Inflammatory macrophage treated with lipopolysaccharide for 4 hours (primary cell): ENCODE measurements at places on chromosomes 2 and 18.
A peak's percentile ranks its signal among the peaks of the same experiment; 100 is the strongest.

DNA sequence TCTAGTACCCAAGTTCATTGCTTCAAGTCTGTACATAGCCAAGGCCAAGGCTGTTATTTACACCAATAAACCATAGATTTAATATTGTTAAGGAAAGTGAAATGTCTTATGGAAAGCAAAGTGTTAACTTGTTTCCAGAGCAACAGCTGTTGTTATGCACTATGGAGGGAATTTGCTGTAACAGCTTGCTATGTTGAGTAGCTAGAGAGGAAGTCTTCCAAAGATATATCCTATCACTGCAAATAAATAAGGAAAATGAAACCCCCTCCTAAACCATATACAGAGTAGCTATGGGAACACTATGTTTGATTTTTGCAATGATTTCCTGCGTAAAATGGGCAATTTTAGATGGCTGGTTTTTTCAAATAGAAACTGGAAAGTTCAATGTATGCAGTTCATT lies 21.1 kb downstream of the TMEM182 start:
- DNase-seq = no peak

DNA sequence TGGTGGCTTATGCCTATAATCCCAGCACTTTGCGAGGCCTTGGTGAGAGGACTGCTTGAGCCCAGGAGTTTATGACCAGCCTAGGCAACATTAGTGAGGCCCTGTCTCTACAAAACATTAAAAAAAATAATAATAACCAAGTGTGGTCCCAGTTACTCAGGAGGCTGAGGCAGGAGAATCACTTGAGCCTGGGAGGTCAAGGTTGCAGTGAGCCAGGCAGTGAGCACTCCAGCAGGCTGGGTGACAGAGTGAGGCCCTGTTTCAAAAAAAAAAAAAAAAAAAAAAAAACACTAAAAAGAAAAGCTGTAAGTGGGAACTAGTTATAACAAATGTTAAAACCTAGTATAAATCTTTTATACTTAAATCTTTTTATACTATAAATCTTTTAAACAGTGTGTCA lies 146.2 kb upstream of the ITGA4 start:
- DNase-seq = no peak

GRCh38 chr18:46346213-46346612 lies 242.0 kb downstream of the HAUS1 start:
- no peak for DNase-seq

DNA sequence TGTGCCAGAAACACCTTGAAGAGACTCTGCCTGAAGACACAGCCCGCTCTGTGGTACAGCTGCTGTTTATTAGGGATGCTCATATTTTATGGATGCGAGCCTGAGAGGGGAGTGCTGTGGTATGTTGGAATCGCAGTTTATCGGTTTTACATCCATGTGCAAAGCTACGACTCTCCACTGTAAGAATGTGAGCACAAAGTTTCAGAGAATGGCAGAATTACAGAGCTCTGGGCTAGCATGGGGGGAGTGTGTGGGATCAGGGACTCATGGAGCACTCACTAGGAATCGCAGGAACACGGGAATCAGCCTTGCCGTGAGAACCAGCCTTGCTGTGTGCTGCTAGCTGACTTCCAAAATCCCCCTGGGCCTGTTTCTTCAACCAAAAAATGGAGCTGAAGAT lies 199.9 kb downstream of the RNF144A start:
- no peak for DNase-seq

GRCh38 chr2:64979744-64980143 lies 9.5 kb upstream of the SLC1A4 start:
- DNase-seq = no peak

- DNase-seq = no peak
Measured at GRCh38 chr2:217055624-217056023, 195.8 kb upstream of the TNP1 start.

- no peak for DNase-seq
Measured at GRCh38 chr2:26876260-26876659, 28.3 kb downstream of the DPYSL5 start.

GRCh38 chr2:105760191-105760590 lies 15.5 kb downstream of the NCK2 start:
- no peak for DNase-seq

- no peak for DNase-seq
Measured at GRCh38 chr18:39494211-39494896, 1928.8 kb upstream of the CELF4 start.

GRCh38 chr2:227817850-227818674 lies 4.4 kb downstream of the CCL20 start:
- peak; percentile 100 for DNase-seq

- DNase-seq = no peak
Measured at GRCh38 chr18:37440206-37440605, 125.4 kb downstream of the CELF4 start.

DNA sequence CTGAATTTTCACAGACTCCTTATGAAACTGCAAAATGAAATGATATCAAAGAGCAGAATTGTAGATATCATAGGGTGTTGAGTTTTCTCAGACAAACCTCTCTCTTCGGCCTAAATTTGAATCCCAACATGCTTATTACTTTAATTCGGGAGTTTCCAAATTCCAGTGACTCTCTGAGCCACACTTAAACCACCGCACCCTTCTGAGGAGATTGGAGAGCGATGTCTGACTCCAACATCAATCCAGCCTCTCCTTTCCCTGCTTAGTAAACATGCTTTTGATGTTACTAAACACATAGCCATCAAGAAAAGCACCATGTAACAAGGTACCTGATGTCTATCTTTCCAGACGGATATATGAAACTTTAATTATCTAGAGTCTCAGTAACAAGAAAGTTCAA lies 103.1 kb upstream of the ARHGAP28 start:
- DNase-seq = no peak

GRCh38 chr18:12836551-12836950 lies 47.5 kb downstream of the PTPN2 start:
- no peak for DNase-seq

GRCh38 chr2:62817995-62818713 lies 112.6 kb downstream of the EHBP1 start:
- no peak for DNase-seq

DNA sequence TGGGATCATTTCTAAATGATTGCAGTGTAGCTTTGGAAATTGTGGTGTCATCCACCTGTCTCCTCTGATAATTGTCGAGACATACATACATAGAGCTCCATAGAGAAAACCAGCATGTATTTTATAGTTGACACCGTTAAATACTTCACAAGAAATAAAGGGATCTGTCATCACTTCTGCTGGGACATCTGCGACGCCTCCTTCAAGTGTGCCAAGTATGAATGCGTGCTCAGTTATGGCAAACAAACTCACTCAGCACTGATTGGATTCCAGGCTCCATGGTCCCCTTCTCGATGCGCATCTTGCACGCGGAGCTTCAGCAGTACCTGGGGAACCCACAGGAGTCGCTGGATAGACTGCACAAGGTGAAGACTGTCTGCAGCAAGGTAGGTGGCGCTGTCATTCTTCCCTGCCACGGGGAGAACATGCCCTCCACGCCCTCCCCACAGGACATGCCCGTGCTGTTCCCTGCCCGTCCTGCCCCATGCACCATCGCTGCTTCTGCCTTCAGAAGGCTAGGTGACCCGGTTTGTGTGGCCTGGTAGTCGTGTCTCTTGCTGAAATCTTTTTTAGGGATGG lies 64.1 kb downstream of the TRAPPC12 start:
- DNase-seq = no peak

DNA sequence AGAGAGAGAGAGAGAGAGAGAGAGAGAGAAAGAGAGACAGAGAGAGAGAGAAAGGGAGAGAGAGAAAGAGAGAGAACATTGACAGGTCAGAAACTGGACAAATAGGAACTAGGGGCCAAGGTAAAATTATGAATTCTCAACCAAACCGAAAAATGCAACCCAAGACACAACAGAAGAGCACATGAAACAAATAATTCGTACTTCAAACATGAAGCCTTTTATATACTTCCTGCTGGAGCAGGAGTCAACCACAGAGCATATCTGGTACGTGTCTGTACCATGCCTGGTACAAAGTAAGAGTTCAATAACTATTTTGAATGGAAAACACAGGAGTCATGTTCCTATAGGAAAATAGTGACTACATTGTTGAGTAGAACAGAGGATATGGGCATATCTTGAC lies 6.5 kb upstream of the VPS54 start:
- DNase-seq = no peak

- DNase-seq = no peak
Measured at GRCh38 chr2:162435676-162436075, 91.7 kb downstream of the GCA start.

DNA sequence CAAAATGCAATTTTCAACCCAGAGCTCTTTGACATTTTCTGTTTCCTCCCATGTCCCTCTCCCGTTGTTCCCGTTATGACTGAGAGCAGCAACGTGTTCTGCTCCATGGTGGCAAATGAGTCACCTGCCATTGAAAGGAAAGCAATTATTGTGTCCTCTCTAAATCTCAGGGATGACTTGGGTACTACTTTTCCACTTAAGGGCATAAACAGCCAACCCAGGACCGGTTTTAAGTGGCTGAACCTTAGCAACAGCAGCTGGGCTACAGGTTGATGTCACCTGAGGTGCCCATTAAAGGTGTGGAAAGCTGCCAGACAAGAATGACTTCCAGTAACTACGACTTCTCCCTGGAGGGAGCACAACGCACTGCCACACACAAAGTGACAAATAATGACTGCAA lies 236.8 kb downstream of the NCKAP5 start:
- DNase-seq = no peak

GRCh38 chr2:20611077-20611843 lies 39.6 kb downstream of the HS1BP3 start:
- no peak for DNase-seq
